BJ (cell line): ENCODE measurements at places on chromosomes 4 and X.

DNA sequence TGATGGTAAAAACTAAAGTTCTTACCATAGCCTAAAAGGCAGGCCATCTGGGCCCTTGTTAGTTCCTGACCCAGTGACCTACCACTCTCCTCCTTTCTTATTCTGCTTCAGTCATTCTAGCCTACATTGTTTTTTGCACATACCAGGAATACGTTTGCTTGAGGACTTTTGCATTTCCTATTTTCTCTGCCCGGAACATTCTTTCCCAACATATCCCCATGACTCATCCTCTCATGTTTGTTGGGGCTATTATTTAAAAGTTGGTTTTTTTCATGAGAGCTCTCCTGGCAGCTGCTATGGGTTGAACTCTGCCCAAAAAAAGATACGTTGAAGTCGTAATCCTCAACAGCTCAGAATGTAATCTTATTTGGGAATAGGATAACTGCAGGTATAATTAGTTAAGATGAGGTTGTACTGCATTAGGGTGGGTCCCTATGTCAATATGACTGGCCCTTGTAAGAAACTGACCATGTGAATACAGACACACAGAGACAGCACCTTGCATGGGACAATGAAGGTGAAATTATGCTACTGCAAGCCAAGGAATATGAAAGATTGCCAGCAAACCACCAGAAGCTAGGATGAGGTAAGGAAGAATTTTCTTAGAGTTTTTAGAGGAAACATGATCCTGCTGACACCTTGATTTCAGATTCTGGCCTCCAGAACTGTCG is 138.3 kb upstream of the PDHA2 start:
- DNase-seq, result no peak

DNA sequence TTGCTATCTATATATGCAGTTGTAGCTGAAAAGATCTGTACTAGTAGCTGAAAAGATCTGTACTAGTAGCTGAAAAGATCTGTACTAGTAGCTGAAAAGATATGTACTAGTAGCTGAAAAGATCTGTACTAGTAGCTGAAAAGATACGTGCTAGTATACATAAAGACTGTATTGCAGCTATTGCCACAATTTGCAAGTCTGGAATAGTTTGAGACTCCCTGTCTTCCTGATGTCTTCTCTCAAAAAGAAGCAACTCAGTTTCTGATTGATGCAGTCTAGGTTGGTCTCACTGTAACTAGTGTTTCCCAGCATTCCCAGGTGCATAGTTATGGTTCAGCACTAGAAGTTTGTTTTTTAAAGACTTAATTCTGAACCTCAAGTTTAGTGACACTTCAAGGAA is 15.0 kb downstream of the SLAIN2 start:
- no peak for DNase-seq

DNA sequence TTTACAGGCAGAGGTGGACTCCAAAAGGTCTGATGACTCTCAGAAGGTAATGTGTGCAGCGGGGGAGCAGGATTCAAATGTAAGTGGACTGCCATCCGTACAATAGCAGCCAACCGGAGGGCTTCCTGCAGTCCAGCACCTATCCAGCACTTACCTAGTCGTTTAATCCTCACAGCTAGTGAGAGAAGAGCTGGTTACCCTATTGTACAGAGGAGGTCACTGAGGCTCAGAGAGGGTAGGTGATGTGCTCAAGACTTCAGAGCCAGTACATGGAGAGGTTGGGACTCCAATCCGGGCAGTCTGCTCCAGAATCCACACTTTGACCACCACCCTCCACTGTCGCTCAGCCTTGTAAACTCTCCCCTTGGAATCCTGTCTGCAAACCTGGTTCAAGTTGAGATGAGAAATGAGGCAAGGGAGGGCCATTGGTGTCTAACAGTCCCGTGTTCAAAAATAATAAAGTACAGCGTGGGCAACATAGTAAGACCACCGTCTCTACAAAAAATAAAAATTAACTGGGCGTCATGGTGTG is 22.5 kb upstream of the JAKMIP1 start:
- DNase-seq, result no peak

GRCh38 chrX:120367402-120368109 is 5.7 kb downstream of the ATP1B4 start:
- DNase-seq, result no peak

DNA sequence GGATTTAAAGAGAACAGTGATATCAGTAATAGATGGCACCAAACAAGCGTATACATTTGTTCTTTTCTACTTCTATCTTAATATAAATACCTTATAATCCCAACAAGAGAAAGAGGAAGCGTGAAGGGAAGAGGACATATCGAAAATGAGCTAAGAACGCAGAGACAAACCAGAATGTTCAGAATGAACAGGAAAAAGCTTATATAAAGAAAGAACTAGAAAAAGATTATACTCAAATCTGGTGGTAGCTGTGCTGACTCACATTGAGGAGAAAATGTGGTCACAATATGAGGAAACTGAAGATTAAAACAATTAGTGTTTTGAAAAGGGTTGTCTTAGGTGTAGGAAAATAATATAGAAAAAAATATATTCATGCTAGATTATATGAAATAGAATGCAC is 2.0 kb upstream of the GPR34 start:
- DNase-seq, result no peak
